ENCODE measurements at places on chromosomes 13 and 19. TPM values are rescaled to one million over a fixed set of nuclear protein-coding genes. Genes with fewer than 3 reads are reported as not detected.
A peak's percentile ranks its signal among the peaks of the same experiment; 100 is the strongest.

- H3K27me3 ChIP-seq, result no peaks in the 10 kb centered on the region
- H3K4me3 ChIP-seq, result no peak overlapping the region
- peaks cover 40% of the 10 kb centered on the region for H3K4me1 ChIP-seq
- H3K36me3 ChIP-seq, result no peaks in the 10 kb centered on the region
These were observed 2.0 kb upstream of the KCNN4 start for GRCh38 chr19:43782689-43783231.

Gene POU4F1
- not detected for total RNA-seq

DNA sequence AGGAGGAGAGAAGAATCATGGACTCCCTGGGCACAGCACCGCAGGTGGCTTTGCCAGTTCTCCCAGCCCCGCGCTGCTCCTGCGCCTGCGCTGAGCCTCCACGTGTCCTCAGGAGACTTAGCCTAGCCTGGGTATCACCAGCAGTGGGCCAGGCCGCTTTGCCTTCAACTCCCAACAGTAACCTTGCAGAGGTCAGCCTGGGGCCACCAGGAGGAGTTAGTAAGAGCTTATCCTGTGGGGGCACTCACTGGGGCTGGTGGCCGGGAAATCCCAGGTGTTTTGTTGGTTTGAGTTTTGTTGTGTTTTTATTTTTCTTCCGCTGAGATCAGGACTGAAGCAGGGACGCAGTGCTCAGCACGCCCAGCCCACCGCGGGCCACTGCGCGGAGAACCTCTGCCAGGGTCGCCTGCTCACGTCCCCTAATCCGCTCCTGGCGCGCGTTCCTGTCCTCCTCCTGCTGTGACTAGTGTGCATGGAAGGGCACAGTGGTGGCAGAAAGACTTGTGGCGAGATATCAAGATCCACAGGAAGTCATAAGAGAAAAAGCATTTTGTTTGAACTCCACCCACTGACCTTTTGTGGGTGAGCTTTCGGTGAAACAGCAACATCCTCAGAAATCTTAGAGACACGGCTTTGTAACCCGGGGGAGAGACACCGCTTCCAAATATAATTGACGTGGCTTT lies 207.4 kb upstream of the RFC3 start:
- H3K4me1 ChIP-seq, result peaks cover 6% of the 10 kb centered on the region
- no peaks in the 10 kb centered on the region for H3K36me3 ChIP-seq
- no peak for DNase-seq
- peaks cover 3% of the 10 kb centered on the region for H3K27me3 ChIP-seq
- no peak overlapping the region for H3K27ac ChIP-seq
- no peak overlapping the region for H3K4me3 ChIP-seq

- H3K4me3 ChIP-seq, result no peak overlapping the region
- DNase-seq, result no peak
- no peak overlapping the region for H3K27ac ChIP-seq
These were observed 195.8 kb downstream of the FOXO1 start for GRCh38 chr13:40470660-40471059.

DNA sequence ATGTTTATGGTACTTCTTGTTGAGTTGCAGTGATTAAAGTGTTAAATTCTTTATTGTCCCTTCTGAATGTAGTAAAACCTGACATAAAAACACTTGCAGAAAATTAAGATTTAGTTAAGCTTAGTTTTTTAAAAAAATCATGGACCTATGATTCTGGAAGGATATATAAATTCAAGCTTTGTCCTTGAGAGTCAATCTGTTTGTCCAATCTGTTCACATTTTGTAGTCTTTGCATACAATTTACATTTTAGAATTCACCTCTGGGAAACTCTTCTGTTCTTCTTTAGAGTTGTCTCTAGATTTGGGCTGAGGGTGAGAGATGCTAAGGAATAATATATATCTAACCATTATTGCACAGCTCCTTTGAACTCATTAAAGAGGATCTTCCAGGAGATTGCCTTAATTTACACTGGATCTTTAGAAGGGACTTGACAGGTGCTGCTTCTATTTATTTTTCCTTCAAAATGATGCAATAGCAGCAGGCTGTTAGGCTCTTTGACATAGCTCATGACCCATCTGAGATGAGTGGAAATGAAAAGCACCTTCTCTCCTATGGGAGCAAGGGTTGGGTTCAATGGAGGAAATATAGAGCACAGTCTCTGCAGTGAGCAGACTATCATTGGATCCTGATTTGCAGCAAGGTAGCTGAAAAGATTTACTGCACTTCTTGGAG lies 433.9 kb downstream of the GPC6 start:
- no peak for DNase-seq
- no peaks in the 10 kb centered on the region for H3K27me3 ChIP-seq
- H3K4me1 ChIP-seq, result no peaks in the 10 kb centered on the region
- no peak overlapping the region for H3K4me3 ChIP-seq
- peaks cover 17% of the 10 kb centered on the region for H3K36me3 ChIP-seq
- no peak overlapping the region for H3K27ac ChIP-seq

Gene RNF113B
- not detected for total RNA-seq

- no peak for DNase-seq
- peak overlapping the region; percentile 86 for H3K27ac ChIP-seq
- no peak overlapping the region for H3K4me3 ChIP-seq
These were observed 1198.2 kb upstream of the PCDH20 start for GRCh38 chr13:62613819-62614218.

DNA sequence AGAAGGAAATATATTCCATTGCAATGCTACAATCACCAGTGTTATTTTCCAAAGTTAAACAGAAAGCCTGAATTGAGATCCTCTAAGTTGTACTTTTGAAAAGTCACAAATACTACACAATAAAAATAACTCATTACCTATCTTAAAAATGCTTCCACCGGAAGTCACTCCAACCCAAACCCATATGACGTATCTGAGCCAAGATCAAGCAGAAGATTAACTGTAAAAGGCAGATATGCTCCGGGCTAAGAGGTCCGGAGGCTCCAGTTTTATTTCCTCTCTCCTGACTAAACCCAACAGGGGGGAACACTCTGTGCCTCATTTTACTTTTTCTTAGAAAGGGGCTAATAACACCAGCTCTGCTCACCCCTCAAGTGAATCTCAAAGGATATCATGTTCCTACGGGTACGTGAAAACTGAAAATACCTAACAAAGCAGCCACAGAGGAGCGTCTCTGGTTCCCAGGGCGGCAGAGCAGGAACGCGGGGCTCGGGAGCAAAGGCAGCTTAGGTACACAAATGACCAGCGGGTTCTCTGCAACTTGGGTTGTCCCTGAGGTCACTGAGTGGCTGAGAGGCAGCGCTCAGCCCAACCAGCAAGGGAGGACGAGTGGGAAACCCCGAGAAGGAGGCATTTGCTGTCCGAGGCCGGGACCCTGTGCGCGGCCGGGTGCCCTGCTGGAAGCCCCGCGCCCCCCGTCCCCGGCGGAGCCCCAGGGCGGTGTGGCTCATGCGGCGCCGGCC lies 750 bp downstream of the RAB20 start:
- no peaks in the 10 kb centered on the region for H3K27me3 ChIP-seq
- peaks cover 52% of the 10 kb centered on the region for H3K4me1 ChIP-seq
- H3K4me3 ChIP-seq, result peak overlapping the region; percentile 76
- H3K27ac ChIP-seq, result peak overlapping the region; percentile 71
- H3K36me3 ChIP-seq, result peaks cover 12% of the 10 kb centered on the region

DNA sequence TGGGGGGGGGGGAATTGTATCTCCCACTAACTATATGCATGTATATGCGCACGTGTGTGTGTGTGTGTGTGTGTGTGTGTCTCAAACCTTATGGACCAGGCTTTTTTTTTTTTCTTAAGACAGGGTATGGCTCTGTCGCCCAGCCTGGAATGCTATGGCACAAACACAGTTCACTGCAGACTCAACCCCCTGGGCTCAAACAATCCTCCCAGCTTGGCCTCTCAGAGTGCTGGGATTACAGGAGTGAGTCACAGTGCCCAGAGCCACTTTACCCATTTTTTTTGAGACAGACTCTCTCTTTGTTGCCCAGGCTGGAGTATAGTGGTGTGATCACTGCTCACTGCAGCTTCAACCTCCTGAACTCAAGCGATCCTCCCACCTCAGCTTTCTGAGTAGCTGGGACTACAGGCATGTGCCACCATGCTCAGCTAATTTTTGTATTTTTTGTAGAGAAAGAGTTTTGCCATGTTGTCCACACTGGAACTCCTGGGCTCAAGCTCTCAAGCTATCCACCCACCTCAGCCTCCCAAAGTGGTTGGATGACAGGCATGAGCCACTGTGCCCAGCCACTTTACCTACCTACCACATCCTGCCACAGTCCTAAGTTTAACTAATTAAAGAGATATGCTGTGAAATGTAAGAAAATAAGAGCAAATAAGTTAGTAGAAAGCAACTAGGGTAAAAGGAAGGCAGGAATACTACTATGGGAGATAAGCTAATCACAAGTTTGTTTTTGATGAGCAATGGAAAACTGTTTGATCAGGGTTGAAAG lies 2.4 kb downstream of the ZMYM5 start:
- peak overlapping the region; percentile 99 for H3K27ac ChIP-seq
- H3K4me1 ChIP-seq, result peaks cover 28% of the 10 kb centered on the region
- H3K4me3 ChIP-seq, result peak overlapping the region; percentile 98
- DNase-seq, result no peak

DNA sequence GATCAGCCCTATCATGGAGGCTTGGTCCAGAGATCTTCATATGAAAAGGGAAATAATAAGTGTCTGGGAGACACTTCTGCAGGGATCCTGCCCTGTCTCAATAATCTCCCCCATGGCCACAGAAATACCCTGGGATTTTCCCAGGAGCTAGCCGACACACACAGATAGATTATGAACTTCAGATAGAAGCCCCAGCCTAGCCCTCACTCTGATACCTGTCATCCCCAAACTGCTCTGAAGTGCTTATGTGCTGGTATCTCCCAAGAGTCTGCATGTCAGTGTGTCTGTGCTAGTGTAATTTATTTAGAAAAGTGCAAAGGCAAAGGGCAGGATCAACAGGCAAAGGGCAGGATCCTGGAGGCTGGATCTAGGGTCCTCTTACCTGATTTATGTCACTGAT lies 38.7 kb upstream of the ZNF766 start:
- H3K36me3 ChIP-seq, result peaks cover 21% of the 10 kb centered on the region
- H3K27ac ChIP-seq, result peak overlapping the region; percentile 47

Gene PBX4
- total RNA-seq, result 12.8 TPM

Gene BCKDHA
- total RNA-seq, result 22.6 TPM

DNA sequence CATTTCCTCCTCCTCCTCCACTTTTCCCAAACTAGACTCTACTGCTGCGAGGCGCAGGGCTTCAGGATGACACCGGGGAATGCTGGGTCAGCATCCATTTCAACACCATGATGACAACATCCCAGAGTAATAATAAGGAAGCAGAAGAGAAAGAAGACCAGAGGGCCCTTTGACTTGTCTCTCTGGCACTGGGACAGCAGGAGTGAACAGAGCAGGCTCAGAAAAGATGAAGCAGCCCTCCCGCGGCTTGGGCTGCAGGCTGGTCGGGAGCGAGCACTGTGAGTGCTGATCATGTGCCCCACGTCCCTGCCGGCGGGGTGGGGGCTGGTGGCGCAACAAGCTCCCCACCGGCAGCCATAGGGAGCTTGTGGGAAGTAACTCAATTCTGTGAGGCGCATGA lies 30.5 kb downstream of the RANBP3 start:
- peaks cover 48% of the 10 kb centered on the region for H3K4me1 ChIP-seq
- H3K27me3 ChIP-seq, result no peaks in the 10 kb centered on the region
- DNase-seq, result no peak
- peak overlapping the region; percentile 3 for H3K27ac ChIP-seq
- H3K4me3 ChIP-seq, result no peak overlapping the region

GRCh38 chr19:12695997-12696365 lies 450 bp downstream of the FBXW9 start:
- H3K4me1 ChIP-seq, result peaks cover 6% of the 10 kb centered on the region
- DNase-seq, result no peak
- peaks cover 11% of the 10 kb centered on the region for H3K36me3 ChIP-seq
- H3K27ac ChIP-seq, result peak overlapping the region; percentile 98

GRCh38 chr13:63308549-63309165 lies 1893.0 kb upstream of the PCDH20 start:
- H3K4me3 ChIP-seq, result no peak overlapping the region
- DNase-seq, result no peak
- no peaks in the 10 kb centered on the region for H3K36me3 ChIP-seq
- no peaks in the 10 kb centered on the region for H3K4me1 ChIP-seq

GRCh38 chr13:109821103-109821502 lies 34.7 kb upstream of the IRS2 start:
- H3K4me3 ChIP-seq, result no peak overlapping the region
- no peak for DNase-seq
- no peak overlapping the region for H3K27ac ChIP-seq
- no peaks in the 10 kb centered on the region for H3K36me3 ChIP-seq
- H3K27me3 ChIP-seq, result peaks cover 23% of the 10 kb centered on the region

DNA sequence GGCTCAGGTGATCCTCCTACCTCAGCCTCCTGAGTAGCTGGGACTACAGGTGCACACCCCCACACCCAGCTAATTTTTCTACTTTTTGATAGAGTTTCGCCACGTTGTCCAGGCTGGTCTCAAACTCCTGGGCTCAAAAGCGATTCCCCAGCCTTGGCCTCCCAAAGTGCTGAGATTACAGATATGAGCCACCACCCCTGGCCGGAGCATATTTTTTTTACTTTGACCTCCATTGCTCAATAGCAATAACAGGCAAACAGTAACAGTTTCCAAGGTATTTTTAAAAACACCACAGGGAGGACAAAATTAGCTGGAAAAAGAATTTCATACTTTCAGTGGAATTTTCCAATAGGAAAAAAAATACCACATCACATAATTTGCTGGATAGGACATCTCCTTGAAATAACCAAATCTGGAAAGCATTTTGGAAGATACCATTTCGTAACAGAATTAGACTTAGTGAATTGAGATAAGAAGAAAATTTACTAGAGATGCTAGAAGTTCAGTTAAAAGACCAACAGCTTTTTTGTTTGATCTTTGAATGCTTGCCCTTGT lies 5.2 kb downstream of the DUXA start:
- peaks cover 6% of the 10 kb centered on the region for H3K36me3 ChIP-seq
- no peaks in the 10 kb centered on the region for H3K4me1 ChIP-seq
- no peak overlapping the region for H3K27ac ChIP-seq
- no peak for DNase-seq

DNA sequence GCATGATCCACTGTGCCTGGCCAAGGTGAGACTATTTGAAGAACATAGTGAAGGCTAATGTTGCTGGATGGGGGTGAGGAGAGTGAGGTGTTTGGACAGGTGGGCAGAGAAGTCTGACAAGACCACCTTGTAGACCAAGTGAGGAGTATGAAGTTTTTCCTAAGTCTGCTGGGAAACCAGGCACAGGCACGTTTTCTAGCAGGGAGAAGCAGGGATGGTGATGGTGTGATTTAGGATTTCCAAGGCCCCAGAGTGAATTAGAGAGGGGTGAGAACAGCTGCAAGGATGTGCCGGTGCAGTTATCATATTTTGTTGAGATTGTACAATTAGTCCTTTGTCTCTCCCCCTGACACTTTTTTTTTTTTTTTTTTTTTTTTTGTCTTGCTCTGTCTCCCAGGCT lies 5.6 kb upstream of the PKN1 start:
- H3K27me3 ChIP-seq, result peaks cover 16% of the 10 kb centered on the region
- peaks cover 3% of the 10 kb centered on the region for H3K4me1 ChIP-seq
- no peaks in the 10 kb centered on the region for H3K36me3 ChIP-seq
- no peak overlapping the region for H3K4me3 ChIP-seq
- DNase-seq, result no peak
- no peak overlapping the region for H3K27ac ChIP-seq

Gene IZUMO2
- not detected for total RNA-seq
